Cortex of kidney (tissue), 1 donor: ENCODE measurements at places on chromosomes 1 and 21.

GRCh38 chr1:36881541-36881940, 152.8 kb downstream of the GRIK3 start:
- no peak for DNase-seq

- DNase-seq: no peak
Observed at GRCh38 chr1:97630948-97631347, 289.9 kb downstream of the DPYD start.

- no peak for DNase-seq
Observed at GRCh38 chr1:10553118-10553517, 78.4 kb downstream of the PEX14 start.

- no peak for DNase-seq
Observed at GRCh38 chr21:45700461-45700860, 56.9 kb downstream of the PCBP3 start.

GRCh38 chr1:182600036-182600713, 4.0 kb downstream of the RGS16 start:
- DNase-seq: no peak

- DNase-seq: no peak
Observed at GRCh38 chr1:160058087-160058486, 11.9 kb downstream of the KCNJ10 start.

GRCh38 chr1:113783254-113784103, 24.2 kb upstream of the PHTF1 start:
- DNase-seq: no peak

DNA sequence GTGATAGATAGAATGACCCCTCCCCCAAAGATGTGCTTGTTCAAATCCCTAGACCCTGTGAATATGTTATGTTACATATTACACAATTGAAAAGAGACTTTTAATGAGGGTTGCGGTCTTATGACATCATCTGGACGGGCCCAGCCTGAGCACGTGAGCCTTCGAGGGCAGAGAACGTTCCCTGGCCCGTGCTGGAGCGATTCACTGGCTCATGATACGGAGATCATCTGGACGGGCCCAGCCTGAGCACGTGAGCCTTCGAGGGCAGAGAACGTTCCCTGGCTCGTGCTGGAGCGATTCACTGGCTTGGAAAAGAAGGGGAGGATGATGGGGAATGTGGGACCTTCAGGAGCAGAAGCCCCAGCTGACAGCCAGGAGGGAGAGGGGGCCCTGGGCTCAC, 34.4 kb upstream of the COL18A1 start:
- DNase-seq: no peak

GRCh38 chr1:17574516-17574915, 35.0 kb downstream of the ARHGEF10L start:
- DNase-seq: no peak

GRCh38 chr1:22710701-22711049, at the start of gene EPHB2:
TSS of gene EPHB2 (plus strand) at chr1:22710839. CDS start at chr1:22710983, 144 bp downstream.
- DNase-seq: no peak

- DNase-seq: no peak
Observed at GRCh38 chr1:153032677-153033308, 1.8 kb downstream of the SPRR1B start.

DNA sequence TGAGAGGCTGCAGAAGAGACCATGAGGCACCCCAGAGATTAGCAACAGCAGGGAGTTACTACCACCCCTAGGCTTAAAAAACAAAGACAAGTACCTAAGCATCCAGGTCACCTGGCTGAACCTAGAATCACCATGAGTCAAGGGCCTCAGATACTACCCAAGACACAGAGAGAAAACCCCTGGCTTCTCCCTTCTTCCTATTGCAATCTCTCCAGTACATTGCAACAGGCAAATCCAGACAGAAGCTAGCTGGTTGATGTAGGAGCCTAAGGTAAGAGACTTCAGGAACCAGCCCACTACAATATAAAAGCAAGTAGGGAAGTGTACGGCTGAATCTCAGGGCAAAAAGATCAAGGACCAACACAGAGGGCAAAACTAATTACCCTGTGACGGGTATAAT, 367.2 kb downstream of the PLPP3 start:
- DNase-seq: no peak

GRCh38 chr1:14800500-14801076, 202.1 kb downstream of the KAZN start:
- no peak for DNase-seq

- no peak for DNase-seq
Observed at GRCh38 chr1:40838980-40839942, 22.9 kb downstream of the CITED4 start.

DNA sequence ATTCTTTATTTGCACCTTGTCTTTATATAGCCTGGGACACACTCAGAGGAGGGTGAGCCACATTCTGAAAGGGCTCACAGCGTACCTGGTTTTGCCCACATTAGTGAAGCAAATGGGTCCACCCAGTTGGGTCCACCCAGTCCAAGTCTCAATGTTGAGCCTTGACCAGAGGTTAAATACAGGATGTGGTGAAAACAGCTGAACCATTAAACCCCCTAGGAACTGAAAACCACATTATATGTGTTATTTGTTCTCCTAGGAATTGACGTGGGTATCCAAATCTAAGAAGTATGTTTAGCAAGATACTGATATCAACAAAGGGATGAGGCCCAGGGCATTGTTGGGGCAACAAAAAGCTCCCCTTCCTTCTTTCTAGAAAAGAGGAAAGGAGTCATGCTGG, 83.8 kb downstream of the SETD4 start:
- no peak for DNase-seq

DNA sequence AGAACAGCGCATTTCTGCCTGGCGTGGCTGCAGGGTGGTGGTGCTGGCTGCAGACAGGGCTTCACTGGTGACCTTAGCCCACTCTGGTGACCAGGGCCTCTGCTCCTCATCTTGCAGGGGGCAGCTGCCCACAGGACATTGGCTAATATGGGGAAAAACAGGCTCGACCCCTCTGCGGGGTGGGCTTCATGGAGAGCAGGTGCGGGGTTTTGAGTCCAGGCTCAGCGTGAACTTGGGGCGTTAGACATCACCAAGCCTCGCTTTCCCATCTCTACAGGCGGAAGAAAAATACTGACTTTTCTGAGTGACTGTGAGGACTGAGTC, 24.4 kb downstream of the LHX4 start:
- no peak for DNase-seq

DNA sequence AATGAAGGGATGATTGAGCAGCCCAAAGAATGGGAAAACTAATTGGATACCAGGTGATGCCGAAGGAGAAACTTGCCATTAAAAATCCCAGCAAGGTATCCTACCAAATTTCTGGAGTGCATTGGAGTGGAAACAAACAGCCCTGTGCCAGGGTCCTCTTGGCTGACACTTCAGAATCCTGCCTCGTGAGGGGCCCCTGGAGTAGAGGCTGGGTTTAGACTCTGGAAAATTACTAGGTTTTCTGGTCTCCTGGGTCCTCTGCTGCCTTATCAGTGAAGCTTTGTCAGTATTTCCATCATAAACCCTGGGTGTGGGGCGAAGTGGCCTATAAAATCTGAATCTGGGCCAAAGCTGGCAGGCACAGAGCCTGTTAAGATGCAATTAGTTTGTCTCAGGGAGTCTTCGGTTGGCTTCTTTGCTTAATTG, 289.2 kb upstream of the USP24 start:
- DNase-seq: no peak

GRCh38 chr21:17550671-17551308, 37.9 kb downstream of the CXADR start:
- DNase-seq: no peak

- DNase-seq: no peak
Observed at GRCh38 chr1:64948905-64949833, 17.2 kb downstream of the JAK1 start.

DNA sequence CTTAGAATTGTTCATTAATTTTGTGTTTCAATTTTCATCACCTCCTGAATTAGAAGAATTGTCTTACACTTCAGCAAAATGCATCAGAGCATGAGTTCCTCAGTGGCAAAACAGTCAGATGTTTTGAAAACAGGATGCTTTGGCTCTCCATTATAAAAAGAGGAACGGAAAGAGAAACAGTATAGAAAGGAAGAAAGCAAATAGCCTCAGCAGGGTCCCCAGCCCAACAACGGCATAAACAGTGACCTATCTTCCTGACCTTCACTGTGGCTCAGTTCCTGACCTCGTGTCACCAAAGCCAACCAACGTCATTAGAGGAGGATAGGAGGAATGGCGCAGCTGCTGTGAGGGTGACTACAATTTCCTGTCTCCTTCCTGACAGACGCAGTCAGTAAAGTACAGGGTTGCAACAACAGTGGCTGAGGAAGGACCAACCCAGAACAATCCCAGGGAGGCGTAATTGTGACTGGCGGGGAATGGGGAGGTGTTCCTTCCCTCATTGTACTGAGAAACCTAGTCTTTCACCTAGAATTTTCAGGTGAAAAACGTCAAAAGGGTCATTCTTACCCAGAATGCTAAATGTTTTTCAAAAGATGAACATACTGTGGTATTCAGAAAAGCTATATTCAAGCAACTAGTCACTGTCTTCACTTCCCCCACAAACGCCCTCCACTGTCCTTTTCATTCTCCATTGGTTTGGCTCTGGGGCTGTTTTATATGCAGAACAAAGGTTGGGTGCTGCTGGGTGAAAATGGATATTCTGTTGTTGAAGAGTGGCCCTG, 197.9 kb upstream of the SGIP1 start:
- DNase-seq: no peak

- DNase-seq: no peak
Observed at GRCh38 chr1:10424034-10424433, 6.2 kb upstream of the CENPS start.

- DNase-seq: no peak
Observed at GRCh38 chr1:1832166-1832565, 53.9 kb upstream of the NADK start.

GRCh38 chr1:153357853-153358690, at the start of gene S100A9:
TSS of gene S100A9 (plus strand) at chr1:153357854. CDS start at chr1:153358284, 430 bp downstream.
- DNase-seq: no peak

DNA sequence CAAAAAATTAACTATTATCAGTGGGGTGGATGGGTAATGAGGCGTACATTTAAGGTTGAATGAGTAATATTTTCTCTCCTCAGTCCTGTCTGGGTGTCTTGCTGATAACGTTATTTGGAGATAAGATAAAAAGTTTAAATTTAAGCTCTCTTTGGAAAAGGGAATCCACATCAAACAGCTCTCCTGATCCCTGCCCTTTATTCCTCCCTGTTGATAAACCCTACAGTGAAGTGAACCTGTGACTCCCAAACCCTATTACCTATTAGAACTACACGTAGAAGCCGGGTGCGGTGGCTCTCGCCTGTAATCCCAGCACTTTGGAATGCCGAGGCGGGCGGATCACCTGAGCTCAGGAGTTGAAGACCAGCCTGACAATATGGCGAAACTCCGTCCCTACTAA, 9.9 kb upstream of the GPR161 start:
- no peak for DNase-seq

DNA sequence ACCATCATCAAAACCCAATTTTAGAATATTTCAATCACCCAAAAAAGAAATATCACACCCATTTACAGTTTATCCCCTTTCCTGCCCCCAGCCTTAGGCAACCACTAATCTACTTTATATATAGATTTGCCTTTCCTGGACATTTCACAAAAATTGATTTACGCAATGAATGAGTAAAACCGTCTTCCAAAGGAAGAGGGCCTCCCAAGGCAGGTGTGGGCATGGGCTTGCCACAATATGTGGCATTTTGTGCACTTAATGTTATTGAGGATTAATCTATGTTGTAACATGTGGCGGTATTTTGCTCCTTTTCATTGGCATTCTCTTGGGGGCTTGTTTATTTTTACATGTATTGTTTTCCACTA, 11.8 kb upstream of the BMP8B start:
- DNase-seq: no peak

DNA sequence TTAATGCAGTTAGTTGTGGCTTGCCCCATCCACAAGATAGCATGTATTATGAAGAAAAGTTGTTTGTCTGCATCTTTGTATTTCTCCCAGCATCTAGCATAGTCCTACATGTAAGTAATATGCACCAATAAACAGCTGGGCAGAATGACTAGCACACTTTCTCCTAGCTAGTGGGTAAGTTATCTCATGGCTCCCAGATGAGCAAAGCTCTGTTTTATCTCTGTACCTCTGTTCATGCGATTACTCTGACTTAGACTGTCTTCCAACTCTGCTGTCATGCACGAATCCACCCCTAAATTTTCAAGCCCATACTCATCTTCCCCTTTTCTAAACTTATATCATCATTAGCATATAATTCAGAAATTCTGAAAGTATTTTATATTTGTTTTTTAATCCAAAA, 37.5 kb upstream of the KCTD3 start:
- no peak for DNase-seq

DNA sequence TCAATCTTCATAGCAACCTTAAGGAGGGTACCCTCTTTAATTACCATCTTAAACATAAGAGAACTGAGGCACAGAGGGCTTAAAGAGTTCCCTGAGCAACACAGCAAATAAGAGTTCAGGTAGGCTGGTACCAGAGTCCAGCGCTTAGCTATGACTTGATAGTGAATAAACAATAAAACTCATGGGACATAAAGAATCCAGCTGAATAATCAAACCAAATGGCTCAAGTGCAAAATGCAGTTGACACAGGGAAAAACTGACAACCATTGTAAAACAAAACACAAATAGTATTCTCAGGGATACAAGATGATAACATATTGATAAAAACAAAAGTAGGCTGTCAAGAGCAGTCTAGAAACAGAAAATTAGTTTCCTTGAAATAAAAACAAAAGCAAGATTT, 176.9 kb upstream of the HMGB4 start:
- no peak for DNase-seq

DNA sequence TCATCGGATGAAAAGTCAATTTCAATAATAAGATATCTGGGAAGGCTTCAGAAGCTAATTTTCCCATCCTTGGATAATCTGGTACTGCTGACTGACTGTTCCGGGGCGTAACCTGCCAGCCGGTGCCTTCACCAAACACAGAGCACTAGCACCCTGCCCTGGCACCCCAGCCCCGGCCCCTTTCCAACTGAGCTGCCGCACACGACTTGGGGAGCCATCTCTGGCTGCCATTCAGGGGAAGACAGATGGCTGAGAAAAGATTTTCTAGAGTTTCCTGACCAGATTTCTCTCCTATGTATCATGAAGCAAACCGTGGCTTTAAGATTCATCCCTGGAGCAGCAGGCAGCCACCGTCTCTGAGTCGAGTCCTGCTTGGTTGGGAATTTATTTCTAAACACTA, 96.0 kb upstream of the SYT6 start:
- no peak for DNase-seq

- DNase-seq: no peak
Observed at GRCh38 chr1:110375490-110375889, 15.3 kb downstream of the SLC16A4 start.

DNA sequence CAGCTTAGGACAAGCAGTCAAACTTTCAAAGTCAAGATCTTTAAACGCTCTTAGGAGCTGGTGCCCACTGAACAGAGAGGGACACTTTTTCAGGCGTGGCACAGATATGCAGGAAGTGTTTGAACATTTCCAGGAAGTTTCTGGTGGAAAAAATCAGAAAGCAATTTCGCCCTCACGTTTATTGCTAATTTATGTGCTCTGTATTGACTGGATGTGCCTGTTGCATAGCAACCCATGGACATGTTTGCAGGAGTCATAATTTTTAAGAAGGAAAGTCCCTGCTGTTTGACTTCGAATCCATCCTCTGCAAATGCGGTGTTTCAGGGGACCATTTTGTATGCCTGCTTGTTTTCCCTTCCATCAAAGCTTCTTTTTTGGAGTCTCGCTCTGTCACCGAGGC, 239.9 kb upstream of the IRF2BP2 start:
- no peak for DNase-seq

GRCh38 chr1:192491804-192492554, 83.6 kb upstream of the RGS1 start:
- no peak for DNase-seq
